BJ (cell line): ENCODE measurements at places on chromosomes 6 and 20. TPM values are rescaled to one million over a fixed set of nuclear protein-coding genes. Genes with fewer than 3 reads are reported as not detected.

DNA sequence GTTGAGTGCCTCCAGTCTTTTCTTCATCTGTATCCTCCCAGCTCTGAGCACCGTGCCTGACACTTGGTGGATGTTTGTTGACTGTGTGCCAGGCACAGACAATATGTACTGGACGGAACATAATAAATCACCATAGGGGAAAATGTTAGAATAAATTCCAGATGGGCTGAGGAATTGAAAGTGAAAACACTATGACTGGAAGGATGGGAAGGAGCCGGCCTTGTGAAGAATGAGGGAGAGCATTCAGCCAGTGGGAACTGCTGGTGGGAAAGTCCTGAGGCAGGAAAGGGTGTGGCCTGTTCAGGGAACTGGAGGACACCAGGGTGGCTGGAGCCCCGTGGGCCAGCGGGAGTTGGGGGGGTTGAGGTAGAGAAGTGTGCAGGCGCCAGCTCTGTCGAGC is 75.4 kb downstream of the MTHFD1L start:
- peak; percentile 87 for DNase-seq

GPR63 gene
- 0.38 and 0.61 TPM in 2 replicates for polyA plus RNA-seq

- DNase-seq = no peak
These were observed 39.8 kb upstream of the GCLC start for GRCh38 chr6:53584726-53585125.

DNA sequence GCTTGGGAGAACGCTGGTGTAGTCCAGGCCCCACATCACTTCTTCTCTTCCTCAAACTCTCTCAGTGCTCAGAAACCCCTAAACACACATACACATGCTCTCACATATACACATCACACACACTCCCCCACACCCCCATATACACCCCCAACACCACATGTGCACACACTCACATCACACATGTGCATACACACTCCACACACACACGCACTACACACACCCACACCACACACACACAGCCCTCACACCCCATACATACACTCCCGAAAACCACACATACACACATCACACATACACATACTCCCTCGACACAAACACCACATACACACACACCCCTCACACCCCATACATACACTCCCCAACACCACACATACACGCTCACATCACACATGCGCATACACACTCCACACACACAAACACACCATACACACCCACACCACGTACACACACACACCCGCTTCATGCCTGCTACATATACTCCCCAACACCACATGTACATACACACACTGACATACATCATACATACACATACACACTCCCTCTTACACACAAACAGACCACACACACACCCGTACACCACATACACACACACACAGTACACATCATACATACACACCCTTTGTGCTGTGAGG is 110.3 kb upstream of the TMEM170B start:
- no peak for DNase-seq

DNA sequence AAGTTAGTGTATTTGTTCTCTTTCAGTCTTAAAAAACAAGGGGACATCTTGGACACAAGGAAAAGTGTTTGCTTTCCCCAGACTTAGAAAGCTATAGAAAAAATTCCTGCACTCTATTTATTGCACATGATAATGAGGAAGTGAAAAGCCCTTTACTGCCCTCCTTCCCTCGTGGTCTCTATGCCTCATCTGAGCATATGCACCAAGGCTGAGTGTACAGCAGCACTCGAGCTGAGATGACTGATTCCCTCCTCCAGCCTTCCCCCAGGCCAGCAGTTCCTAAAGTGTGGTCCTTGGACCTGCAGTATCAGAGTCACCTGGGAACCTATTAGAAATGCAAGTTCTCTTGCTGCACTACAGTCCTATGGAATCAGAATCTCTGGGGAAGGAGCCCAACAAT is 14.3 kb upstream of the LAMP5 start:
- no peak for DNase-seq

HLA-DRB5 gene
- polyA plus RNA-seq = not detected in 2 replicates
